SHP77 (cell line): ENCODE measurements at places on chromosomes 6 and 20.

- DNase-seq, result no peak
These were observed 6.9 kb upstream of the HRH3 start for GRCh38 chr20:62226707-62227590.

- no peak for DNase-seq
These were observed 123.4 kb upstream of the HDGFL1 start for GRCh38 chr6:22445946-22446345.

- no peak for DNase-seq
These were observed 8.3 kb downstream of the SCML4 start for GRCh38 chr6:107815846-107816245.

- DNase-seq, result no peak
These were observed 165.9 kb downstream of the NRN1 start for GRCh38 chr6:5840734-5841390.
